Right kidney (tissue), 9 donors: ENCODE measurements at places on chromosomes 4 and X.

GRCh38 chr4:103021120-103021519 is 1.6 kb upstream of the SLC9B1 start:
- DNase-seq, result no peak

DNA sequence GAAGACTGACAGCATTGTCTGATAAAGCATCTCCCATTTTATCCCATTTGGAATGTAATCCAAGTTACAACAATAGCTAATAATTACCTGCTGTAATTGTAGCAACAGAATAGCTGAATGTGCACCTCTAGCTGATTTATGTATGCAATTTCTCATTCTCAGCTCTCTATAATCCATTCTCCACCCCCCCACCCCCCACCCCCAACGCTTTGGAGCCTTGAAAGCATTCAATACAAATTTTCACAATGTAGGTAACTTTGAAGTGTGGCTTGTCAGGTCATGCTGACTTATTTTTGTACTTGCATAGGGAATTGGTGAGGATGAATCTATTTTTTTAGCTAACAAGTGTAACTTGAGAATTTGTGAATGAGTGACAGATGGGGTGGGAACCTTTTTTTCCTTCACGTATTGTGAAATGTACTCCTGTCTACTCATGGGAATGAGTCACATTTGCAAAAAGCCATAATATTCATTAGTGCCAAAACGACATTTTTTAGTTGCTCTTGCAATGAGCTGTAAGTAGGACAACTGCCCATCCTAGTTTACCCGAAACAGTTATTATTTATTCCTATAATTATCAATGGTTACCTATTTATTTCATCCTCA is 159.3 kb downstream of the PALLD start:
- no peak for DNase-seq

- no peak for DNase-seq
These were observed 205.0 kb upstream of the TECRL start for GRCh38 chr4:64614276-64614675.

DNA sequence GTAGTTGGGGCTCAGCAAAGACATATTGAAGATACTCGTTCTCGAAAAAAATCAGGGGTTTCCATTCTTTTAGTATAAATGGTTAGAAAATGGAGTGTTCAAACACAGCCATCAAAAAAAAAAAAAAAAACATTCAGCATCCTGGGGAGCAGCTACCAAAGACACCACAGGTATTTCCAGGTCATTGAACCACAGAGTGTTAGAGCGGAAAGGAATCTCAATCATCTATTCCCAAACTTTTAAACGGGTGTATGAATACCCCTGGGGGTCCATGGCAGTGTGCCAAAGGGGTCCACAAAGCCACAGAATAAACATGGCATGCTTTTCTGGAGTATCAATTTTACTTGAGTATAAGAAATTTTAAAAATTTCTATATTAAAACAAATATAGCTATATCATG is 6.9 kb upstream of the FGF16 start:
- no peak for DNase-seq

- no peak for DNase-seq
These were observed 204.8 kb downstream of the PDGFC start for GRCh38 chr4:156766846-156767245.

GRCh38 chr4:140213749-140214148 is 59.8 kb upstream of the MAML3 start:
- no peak for DNase-seq

DNA sequence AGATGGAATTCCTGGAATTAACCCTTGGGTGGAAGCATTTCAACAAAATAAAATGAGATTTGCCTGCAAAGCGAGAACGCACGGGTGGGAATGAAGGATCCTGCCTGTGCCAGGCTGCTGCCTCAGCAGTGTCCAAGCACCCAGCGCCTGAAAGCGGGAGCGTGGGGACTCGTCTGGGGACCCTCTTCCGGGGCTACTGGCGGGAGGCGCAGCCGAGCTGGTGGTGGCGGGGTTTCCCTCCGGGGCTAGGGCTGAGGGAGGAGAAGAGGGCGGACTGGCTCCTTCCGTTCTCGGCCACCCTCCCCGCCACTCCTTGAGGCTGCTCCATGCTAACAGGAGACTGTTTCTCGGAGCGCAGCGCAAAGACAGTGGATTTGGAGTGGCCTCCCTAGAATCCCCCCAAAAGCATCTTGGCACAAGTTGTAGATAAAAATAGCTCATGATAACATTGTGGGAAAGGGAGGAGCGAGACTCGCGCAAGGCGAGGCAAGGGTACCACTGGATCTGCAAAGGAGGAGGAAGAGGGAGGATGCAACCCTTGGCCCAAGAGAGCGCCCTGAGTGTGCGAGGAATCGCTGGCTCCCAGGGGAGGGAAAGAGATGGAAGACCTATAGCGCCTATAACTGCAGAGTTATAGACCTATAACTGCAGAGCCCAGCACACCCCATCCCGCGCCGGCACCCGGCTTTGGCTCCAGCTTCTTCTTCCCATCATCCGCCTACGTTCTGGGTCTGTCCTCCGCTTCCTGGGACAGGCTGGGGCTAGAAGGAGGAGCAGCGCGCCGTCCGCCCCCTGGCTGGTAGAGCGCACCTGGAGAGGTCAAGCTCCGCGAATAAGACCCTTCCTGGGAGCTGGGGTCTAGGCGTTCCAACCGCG is 1.3 kb downstream of the HS3ST1 start:
- DNase-seq, result peak; percentile 32

DNA sequence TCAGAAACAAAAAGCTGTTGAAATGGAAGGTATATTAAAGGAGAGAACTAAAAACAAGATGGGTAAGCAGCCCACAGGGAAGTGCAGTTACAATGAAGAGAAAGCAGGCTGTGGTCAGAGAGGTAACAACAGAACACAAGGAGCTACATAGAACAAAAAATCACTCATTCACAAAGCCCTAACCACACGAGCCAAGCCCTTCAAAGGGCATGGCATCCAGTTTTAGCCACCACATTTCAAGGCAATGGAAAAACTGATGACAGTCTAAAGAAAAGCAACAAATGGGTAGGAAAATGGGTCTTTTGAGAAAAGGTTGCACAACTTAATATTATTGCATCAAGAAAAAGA is 37.5 kb downstream of the KDR start:
- DNase-seq, result no peak

DNA sequence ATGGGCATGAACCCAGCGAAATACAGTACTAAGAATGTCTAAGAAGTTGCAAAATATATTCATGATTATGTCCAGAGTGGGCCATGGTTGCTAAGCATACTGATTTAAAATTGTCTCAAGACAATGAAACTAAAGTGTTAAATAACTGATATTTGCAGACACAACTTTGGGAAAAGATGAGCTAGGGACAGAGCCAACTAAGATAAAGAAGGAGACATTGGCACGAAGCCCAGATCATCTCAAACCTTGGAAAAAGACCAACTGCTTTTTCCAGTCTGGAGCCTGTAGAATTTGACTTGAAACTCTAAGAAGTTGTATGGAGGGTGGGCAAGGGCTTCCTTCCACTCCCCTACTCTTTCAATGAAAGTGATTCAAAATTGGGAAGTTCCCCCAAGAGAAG is 108.5 kb upstream of the GLRA2 start:
- no peak for DNase-seq

DNA sequence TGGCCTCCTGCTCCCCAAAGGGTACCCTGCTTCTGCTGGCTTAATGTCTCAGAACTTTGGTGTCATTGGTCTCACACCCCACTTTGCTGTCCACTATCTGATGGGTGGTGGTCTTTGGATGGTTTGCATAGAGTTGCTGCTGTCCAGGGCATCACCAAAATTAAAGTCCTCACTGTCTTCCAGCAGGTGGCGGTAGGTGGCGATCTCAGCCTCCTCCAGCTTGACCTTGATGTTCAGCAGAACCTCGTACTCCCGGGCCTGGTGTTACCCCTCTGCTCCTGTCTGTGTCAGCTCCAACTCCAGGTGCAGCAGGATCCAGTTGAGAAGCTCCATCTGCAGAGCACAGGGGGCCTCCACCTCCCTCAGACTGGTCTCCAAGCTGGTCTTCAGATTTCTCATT is 1169.5 kb upstream of the PABPC4L start:
- DNase-seq, result no peak

- no peak for DNase-seq
These were observed 508.7 kb upstream of the DIPK2B start for GRCh38 chrX:45709381-45709780.

GRCh38 chrX:153685751-153686696 is 1.7 kb upstream of the SLC6A8 start:
- peak; percentile 48 for DNase-seq

DNA sequence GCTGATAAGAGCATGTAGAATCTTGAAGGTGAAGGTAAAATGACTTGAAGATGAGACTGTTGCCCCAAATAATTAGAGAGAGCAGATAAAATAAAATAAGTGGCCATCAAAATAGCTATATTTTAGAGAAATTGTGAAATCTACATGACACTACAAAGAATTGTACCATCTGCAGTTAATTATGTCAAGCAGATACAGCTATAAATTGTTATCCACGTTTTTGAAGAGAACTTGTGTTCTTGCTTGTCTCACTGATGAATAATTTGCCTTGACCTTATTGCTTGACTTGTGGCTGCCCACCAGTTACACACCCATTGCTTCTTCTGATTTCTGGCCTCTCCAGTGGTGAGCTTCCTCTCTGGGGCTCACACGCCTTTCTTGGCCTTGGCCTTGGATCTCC is 75.8 kb upstream of the TNIP3 start:
- DNase-seq, result no peak

GRCh38 chr4:156677131-156677531 is 294.5 kb downstream of the PDGFC start:
- no peak for DNase-seq

- no peak for DNase-seq
These were observed 33.9 kb downstream of the NELFA start for GRCh38 chr4:1974840-1975239.

GRCh38 chr4:3332498-3332897 is 39.7 kb downstream of the RGS12 start:
- no peak for DNase-seq

DNA sequence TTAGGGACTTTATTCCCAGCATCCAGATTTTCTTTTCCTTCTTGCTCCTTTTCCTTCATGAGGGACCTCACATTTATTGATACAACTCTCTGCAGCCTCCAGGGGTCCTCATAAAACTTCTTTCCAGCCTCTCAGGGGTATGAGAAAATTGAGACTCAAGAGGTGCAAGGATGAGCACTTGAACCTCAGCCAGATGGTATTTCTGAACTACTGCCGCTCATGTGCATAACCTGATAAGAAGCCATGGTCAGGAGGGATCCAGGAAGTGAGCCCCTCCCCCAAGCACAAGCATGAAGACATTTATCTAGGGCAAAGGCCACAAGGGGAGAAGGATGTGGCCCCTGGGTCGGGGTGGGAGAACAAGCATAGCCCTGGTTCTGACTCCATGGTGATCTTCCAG is 73.3 kb downstream of the TSPAN7 start:
- DNase-seq, result no peak

GRCh38 chr4:188495169-188495568 is 355.9 kb downstream of the TRIML1 start:
- no peak for DNase-seq

- no peak for DNase-seq
These were observed 43.2 kb downstream of the PCDH7 start for GRCh38 chr4:30763321-30763727.

DNA sequence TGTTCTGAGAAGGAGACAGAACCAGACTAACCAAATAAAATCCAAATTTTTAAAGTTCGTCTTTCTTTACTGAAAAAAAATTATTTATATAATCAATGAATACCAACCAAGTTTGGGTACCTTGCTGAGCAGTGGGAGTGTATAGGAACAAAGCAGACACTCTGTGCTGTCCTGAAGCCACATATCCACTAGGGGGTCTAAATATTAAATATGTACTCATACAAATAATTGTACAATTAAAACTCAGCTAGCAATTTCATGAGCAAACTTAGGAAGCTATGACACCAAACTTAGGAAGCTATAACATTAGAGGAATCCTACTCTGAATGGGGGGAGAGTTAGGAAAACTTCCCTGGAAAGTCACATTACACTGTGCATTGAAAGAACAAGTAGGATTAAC is 582.0 kb upstream of the EPHA5 start:
- DNase-seq, result no peak

DNA sequence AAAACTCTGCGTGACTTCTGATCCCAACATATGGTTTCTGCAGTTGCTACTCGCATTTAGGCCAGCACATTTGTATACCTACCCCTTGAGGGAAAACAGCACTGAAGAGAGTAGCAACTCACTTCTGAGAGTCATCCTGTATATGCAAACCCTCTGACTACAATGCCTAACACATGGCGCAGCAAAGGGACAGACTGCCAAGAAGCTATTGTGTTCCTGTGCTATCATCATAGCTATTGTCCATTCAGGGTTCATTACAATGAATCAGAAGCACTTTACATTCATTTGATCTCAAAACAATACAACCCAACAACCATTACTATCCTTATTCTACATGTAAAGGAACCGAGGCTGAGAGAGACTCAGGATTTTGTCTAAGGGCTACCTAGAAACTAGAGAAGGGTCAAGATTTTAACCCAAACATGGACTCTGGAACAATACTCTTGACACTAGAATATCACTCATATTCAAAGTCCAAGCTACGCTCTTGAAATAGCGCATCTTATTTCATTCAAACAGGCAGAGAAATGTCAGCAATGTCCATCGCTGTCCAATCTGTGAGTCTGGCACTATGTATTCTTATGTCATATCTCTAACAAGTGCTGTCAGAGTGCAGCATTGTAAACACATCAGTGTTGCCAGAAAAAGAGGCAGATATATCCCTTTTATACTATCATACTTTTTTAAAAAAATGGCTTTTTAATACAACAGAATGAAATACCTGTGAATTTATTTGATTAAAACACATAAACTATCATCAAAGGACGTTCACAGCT is 173.6 kb downstream of the CORIN start:
- no peak for DNase-seq

DNA sequence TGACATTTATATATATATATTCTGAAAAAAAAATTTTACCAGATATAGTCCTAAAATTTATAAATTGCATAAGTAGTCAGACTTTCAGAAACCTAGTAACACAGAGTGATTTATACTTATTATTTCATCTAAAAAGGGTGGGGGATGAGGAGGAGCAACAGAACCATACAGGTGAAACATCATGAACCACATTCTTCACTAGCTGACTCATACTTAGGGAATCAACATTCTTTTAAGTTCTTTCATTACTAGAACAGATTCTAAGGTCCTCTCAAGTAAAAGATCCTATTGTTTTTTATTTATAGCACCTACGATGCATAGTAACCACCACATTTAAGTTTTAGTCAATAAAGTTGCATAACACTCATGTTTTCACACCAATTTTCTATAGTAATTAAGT is 166.1 kb downstream of the LRBA start:
- DNase-seq, result no peak

DNA sequence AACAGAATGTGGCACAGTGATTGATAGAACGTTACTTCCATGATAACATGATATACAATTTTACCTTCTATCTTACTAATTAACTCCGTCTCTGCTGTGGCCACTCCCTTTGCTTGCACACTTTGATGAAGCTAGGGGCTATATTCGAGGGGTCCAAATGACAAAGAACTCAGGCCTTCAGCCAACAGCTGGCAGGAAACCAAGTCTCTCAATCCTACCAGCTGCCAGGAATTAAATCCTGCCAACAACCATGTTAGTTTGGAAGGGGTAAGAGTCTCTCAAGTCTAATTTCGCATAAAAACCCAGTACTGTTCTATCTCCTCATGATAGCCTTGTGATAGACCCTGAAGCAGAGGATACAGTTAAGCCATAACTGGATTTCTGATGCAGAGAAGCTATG is 1122.9 kb upstream of the PCDH10 start:
- DNase-seq, result no peak
